Hematopoietic multipotent progenitor cell treated with erythropoietin and hydrocortisone succinate and interleukin-3 and kit ligand, for 4 days (in vitro differentiated cells): ENCODE measurements at places on chromosomes 4 and X.
A peak's percentile ranks its signal among the peaks of the same experiment; 100 is the strongest.

DNA sequence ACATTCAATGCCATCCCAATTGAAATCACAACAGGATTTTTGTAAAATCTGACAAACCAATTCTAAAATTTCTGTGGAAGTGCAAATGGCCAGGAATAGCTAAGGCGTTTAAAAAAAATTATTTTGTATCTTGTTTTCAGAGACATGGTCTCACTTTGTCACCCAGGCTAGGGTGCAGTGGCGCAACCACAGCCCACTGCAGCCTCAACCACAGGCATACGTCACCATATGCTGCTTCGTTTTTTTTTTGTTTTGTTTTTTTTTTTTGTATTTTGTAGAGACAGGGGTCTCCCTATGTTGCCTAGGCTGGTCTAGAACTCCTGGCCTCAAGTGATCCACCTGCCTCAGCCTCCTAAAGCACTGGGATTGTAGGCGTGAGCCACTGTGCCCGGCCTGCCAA is 24.5 kb downstream of the ZNF41 start:
- no peak for DNase-seq

- peak; percentile 48 for DNase-seq
These were observed 5.0 kb upstream of the TSPAN5 start for GRCh38 chr4:98663226-98664006.

DNA sequence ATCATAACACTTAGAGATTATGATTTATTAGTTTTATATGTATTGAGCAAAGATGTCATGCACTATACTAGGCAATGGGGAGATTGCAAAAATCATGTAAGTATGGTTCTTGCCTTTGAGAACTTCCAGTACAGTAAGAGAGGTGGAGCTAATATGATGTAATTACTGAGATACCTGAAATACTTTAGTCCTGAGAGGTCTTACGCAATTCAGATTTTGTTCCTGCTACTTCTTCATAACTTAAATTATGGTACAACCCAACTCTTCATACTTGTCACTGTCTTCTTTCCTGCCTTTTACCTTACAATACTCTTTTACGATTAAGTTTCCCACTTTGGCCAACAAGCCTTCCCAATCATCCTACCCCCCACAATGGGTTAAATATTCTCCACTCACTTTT is 564.2 kb upstream of the PITX2 start:
- no peak for DNase-seq

DNA sequence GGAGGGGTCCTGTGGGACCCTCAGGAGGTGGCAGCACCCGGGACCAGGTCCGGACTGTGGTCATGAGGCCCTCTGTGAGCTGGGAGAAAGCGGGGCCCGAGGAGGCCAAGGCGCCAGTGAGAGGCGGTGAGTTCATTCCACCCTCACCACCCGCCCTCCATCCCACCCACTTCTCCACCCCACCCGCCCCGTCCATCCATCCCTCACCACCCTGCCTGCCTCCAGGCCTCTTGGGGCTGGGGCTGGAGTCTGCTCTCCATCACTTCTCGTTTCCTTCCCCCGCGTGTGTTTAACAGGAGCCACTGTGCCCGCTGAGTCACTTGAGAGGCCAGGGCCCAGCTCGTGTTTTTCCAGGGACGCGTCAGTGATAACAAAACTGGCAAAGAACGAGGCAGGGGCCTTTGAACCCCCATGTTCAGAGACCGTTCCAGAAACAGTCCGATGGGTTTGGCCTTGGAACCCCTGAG is 6.2 kb downstream of the SH3TC1 start:
- no peak for DNase-seq

- DNase-seq, result peak; percentile 73
These were observed 42.3 kb downstream of the TBC1D14 start for GRCh38 chr4:6951880-6952381.

DNA sequence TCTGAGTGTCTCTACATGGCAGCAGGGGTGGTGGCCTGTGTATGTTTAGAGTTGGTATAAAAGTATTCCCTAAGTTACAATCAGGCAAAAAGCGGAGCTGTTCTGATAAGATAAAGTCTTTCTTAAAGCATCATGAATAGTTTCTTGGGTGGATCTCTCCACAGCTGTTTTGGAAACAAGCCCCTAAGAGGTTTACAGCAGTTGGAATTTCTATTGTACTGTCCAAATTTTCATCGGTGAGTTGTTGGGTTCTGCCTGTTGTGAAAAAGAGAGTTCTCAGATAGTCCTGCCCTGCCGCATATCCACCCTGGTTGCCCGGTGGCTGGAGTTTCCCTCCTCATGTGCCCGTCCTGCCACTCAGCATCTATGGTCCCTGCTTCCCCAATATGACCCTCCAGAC is 50.1 kb downstream of the C4orf51 start:
- DNase-seq, result no peak
